Cerebellar cortex (tissue), 1 donor: ENCODE measurements at places on chromosomes 5 and 9.

DNA sequence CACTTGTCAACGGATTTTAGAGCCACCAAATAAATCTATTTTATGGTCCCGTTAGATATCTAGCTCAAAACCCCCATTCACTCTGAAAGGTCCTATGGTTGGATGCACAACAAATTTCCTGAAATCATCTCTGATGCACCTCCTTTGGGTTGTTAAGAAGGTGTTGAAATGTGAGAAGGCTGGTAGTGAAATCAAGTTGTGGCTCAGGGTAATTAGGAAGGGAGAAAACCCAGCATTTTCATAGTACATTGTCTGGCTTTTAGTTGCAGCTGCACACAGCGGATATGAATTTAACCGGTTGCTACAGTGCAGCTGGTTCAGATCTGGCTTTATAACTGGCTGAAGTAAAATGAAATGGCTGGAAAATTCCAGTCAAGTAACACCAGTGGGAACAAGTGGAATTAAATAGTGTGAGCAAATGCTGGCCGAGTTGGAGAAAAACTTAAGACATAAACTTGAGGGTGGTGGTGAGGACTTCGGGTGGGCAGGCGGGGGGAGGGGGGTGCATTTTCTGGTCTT, 17.6 kb downstream of the RGMB start:
- no peak for DNase-seq

GRCh38 chr9:16794103-16794502, 76.4 kb downstream of the BNC2 start:
- no peak for DNase-seq

DNA sequence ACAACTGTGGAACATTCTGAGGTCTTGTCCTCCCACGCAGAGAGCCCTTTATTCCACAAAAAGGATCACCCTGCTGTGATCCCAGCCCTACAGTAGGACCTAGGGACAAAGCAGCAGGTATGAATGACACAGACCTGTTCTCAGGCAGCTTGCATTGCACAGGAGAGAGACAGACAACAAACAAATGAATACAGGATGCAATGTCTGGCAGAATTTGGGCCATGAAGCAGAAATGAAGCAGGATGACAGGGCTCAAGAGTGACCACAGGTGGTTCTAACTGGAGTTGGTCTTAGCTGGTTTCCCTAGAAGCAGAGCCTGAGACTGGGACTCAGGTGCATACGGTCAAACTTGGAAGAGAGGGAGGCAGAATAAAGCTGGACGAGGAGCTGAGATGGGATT, 388.8 kb downstream of the CDK5RAP2 start:
- DNase-seq, result peak; percentile 51

DNA sequence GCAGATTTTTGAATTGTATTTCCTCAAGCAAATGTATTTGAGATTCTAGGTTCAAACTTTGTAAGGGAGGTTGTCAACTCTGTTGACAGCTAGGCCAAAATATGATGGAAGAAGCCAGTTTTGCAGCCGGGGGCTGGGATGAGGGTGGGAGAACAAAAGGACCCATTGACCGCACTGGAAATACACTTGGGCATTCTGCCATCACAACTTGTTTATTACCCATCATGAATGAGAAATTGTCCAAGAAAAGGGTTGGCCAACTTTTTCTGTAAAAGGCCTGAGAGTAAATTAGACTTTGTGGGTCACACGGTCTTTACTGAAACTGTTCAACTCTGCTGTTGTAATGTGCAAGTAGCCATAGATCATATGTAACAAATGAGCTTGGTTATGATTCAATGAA, 221.3 kb upstream of the KLF9 start:
- no peak for DNase-seq

GRCh38 chr5:169164481-169164925, 136.4 kb downstream of the SLIT3 start:
- peak; percentile 97 for DNase-seq

- no peak for DNase-seq
These were observed 39.3 kb upstream of the CDC42SE2 start for GRCh38 chr5:131224387-131225201.

DNA sequence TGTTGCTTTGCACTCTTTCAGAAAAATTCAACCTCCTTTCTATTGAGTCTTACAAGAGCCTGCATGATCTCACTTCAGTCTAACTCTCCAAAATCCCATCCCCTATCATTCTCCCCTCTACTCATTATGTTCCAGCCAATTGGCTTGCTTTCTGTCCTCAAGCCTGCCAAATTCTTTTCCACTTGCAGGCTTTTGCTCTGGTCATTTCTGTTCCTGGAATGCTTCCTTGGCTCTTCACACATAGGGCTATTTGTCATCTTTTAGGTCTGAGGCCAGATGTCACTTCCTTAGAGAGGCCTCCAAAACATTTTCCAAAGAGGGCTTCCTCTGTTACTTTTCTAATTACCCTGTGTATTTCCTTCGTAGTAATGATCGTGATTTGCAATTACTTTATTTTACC, 11.8 kb upstream of the CHD1 start:
- peak; percentile 63 for DNase-seq
